ENCODE measurements at places on chromosomes 12 and 14.

- no peak for DNase-seq
Measured at GRCh38 chr14:104734991-104735779, 11.2 kb downstream of the ADSS1 start.

GRCh38 chr14:102255401-102256190 is 49.4 kb downstream of the MOK start:
- no peak for DNase-seq

DNA sequence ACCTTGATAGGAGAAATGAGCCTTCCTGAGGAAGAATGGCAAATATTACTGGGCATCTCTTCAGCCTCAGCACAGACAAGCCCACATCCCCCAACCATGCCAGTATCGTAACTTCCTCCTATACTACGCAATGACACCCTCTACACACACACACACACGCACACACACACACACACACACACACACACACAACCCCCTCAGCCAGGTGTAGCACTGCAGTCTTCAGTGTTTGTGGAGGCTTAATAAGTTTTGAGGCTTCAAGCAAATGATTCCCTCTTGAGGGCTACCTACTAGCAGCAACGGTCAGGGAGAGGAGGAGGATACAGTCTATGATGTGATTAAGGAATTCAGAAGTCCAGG is 1.6 kb downstream of the DGKA start:
- DNase-seq, result no peak

DNA sequence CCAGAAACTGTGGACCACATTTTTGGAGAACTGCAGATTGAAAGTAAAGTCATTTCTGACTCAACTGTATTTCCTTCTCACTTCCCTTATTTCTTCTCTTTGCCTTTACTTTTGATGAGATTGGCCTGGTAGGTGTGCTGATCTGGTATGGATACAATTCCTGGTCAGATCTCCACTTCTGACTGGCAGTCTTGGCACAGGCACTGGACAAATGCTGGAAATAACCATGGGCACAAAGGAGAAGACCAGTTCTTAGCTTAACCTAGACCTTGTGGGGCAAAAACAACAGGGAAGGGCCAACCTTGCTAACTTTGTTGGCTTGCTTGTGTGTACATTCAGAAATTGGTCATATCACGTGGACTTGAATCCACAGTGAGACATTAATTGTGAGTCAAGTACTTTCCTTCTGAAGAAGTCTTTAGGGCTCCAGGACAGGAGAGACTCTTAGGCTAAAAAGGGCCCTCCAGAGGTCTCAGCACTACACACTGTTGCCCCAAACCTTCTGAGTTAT is 75.0 kb downstream of the DIP2B start:
- no peak for DNase-seq

- no peak for DNase-seq
Measured at GRCh38 chr14:67528276-67528675, 4.8 kb upstream of the PLEKHH1 start.

- no peak for DNase-seq
Measured at GRCh38 chr12:105433804-105434203, 103.3 kb downstream of the C12orf75 start.
